ENCODE measurements at places on chromosomes 7 and 10. TPM values are rescaled to one million over a fixed set of nuclear protein-coding genes. Genes with fewer than 3 reads are reported as not detected.
A peak's percentile ranks its signal among the peaks of the same experiment; 100 is the strongest.

The PHF14 gene
- total RNA-seq, result 24.6 TPM

DNA sequence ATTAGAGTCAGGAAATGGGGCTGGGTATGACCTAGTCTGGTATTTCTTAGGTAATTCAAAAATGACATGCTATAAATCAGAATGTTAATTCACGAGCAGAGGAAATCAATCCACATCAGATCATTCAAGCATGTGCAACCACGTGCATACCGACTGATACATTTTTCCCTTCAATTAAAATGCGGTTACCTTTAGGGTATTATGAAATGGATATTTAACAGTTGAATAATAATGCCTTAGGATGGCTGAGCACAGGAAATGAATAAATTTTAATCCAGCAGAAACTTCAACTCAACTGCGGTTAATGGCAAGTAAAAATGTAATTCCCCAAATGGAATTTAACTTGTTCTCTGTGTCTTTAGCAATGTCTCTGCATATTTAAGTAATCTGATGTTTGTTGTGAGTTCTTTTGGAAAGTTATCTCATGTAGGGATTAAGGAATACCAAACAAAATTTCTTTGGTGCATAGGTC, 9.2 kb downstream of the CPA2 start:
- peaks cover 32% of the 10 kb centered on the region for H3K4me1 ChIP-seq
- DNase-seq, result no peak
- no peak overlapping the region for H3K27ac ChIP-seq
- no peaks in the 10 kb centered on the region for H3K27me3 ChIP-seq

DNA sequence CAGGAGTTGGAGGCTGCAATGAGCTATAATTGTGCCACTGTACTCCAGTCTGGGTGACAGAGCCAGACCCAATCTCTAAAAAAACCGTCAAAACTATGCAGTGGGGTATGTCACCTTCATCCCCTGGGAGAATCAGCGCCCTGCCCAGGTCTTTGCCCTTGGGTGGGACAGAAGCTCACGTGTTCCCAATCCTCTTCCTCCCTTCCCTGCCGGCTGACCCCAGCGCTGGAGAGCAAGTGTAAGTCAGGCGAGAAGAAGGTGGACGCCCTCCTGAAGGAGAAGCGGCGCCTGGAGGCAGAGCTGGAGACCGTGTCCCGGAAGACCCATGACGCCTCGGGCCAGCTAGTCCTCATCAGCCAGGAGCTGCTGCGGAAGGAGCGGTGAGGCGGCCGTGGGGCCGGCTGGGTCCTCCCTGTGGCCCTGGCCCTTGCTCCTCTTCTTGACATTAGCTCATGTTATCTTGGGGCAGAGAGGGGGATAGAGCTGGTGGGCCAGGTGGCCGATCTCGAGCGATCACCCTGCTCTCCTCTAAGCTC, 64.8 kb upstream of the GTF2IRD1 start:
- H3K4me3 ChIP-seq, result no peak overlapping the region
- DNase-seq, result no peak
- H3K4me1 ChIP-seq, result no peaks in the 10 kb centered on the region
- H3K27me3 ChIP-seq, result no peaks in the 10 kb centered on the region
- no peaks in the 10 kb centered on the region for H3K36me3 ChIP-seq

DNA sequence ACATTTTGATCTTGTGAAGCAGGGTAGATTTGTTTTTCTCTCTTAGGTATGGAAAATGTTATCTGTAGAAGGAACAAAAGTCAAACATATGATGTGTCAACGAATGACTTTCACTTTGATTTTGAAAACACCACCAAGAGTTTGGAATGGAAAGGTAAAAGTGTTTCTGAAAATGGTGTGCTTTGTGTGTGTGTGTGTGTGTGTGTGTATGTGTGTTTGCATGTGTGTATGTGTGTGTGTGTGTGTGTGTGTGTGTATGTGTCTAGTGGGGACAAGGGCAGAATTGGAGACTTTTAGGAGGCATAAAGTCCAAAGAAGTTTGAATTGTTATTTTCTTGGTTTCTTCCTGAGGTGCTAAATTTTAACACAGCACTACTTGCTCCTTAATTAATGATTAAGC, 115.4 kb upstream of the PRKCQ start:
- no peaks in the 10 kb centered on the region for H3K36me3 ChIP-seq
- no peak for DNase-seq
- H3K27me3 ChIP-seq, result no peaks in the 10 kb centered on the region
- no peaks in the 10 kb centered on the region for H3K4me1 ChIP-seq
- H3K4me3 ChIP-seq, result no peak overlapping the region
- H3K27ac ChIP-seq, result no peak overlapping the region

DNA sequence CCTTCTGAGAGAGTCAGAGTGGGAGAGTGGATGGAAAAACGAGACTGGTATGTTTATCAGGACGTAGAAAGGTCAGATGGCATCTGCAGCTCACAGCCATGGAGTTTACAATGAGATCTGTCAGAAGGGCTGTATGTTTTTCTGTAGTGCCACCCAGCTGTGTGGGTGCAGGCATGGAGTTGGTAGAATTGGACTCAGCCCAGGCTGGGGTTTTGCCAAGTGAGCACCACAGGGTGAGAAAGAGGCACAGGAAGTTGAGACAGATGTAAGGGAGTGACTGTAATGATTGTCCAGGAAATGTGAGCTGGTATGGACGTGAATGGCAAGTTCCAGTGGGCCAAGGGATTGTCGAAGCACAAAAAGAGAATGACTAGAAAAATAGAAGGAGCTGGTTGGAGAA, 9.1 kb upstream of the ZYX start:
- H3K27ac ChIP-seq, result no peak overlapping the region
- H3K4me3 ChIP-seq, result no peak overlapping the region
- H3K4me1 ChIP-seq, result no peaks in the 10 kb centered on the region
- peaks cover 1% of the 10 kb centered on the region for H3K27me3 ChIP-seq

DNA sequence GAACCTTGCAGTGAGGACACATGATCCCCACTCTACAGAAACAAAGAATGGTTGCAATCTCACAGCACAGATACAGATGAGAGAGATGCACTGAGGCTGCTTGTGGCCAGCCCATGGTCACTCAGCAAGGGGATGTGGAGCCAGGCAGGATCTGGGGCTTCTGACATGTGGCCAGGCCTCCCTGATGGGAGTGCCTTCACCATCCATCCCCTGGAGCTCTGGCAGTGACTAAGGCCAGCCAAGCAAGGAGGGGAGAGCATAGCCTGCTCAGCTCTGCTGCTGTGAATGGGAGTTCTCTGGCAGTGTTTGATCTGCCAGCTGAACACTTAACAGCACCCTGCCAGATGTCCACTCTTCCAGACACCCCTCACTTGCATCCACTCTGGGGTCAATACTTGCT, 19.8 kb downstream of the C10orf71 start:
- peaks cover 3% of the 10 kb centered on the region for H3K4me1 ChIP-seq
- no peak for DNase-seq
- H3K27ac ChIP-seq, result no peak overlapping the region
- H3K27me3 ChIP-seq, result no peaks in the 10 kb centered on the region
- H3K36me3 ChIP-seq, result no peaks in the 10 kb centered on the region

- H3K27me3 ChIP-seq, result no peaks in the 10 kb centered on the region
- H3K36me3 ChIP-seq, result peaks cover 14% of the 10 kb centered on the region
- H3K4me3 ChIP-seq, result no peak overlapping the region
- peak; percentile 46 for DNase-seq
- no peaks in the 10 kb centered on the region for H3K4me1 ChIP-seq
- no peak overlapping the region for H3K27ac ChIP-seq
These were observed 19.8 kb upstream of the FAM133B start for GRCh38 chr7:92609921-92610518.
